ENCODE measurements at places on chromosomes 11 and 22. TPM values are rescaled to one million over a fixed set of nuclear protein-coding genes. Genes with fewer than 3 reads are reported as not detected.

Gene TREH
- total RNA-seq = not detected

Gene OR10A2
- not detected for total RNA-seq

DNA sequence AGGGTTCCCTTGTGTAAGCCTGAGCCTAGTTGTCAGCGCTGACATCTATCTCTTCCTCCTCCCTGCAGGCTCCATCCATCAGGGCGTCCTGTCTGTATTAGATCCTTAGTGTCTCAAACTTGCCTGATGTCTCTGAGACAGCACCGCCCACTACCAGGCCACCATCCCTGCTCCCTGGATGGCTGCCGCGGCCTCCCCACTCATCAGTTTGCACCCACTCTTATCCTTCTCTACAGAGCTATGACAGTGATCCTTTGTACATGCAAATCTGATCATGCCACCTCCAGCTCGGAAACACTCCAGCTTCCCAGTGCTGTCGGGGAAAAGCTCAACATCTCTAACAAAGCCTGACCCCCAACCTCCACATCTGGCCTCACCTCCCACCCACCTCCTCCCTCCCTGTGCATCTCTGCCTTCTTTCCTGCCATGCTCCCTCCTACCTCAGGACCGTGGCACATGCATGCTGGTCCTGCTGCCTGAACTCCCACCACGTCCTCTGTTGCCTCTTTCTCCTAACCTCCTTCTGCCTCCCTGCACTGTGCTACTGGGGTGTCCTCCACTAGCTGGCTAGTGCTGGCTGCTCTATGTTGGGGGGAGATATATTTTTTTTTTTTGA, 61.6 kb upstream of the EIF3D start:
- no peak for DNase-seq

- DNase-seq = no peak
Observed at GRCh38 chr22:35510481-35510934, 30.1 kb upstream of the RASD2 start.

DNA sequence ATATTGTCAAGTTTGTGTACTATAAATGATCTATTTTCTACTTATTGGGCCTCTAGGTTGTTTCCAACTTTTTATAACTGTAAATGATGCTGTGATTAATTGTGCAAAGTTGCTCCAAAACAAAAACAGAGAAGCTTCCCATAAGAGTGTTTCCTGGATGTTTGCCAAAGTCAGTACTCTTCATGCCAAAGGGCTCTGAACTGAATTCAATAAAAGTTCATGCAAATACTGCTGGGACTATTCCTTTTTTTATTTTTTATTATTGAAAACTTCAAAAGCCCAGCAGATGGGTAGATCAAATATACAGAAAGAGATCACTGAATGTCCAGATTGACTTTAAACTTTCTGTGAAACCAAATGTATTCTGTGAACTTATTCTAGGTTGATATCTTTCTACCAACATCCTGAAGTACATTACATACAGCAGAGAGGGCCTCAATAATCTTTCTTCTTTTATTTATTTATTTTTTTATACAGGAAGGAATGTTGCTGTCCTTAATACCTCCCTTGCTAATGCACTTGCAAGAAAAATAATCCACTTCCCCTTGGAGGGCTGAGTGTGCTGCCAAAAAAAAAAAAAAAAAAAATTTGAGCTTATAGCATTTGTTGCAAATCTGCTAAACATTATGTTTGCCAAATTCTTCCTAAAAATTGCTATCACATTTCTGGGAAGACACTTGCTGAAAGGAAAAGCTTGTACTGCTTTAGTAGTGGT, 53.0 kb downstream of the CTSC start:
- DNase-seq = no peak

- no peak for DNase-seq
Observed at GRCh38 chr11:91305402-91305801, 919.2 kb upstream of the FAT3 start.

- peak; percentile 75 for DNase-seq
Observed at GRCh38 chr22:30890686-30891442, 77.7 kb downstream of the MORC2 start.

- DNase-seq = no peak
Observed at GRCh38 chr11:13876423-13876822, 86.1 kb upstream of the SPON1 start.

DNA sequence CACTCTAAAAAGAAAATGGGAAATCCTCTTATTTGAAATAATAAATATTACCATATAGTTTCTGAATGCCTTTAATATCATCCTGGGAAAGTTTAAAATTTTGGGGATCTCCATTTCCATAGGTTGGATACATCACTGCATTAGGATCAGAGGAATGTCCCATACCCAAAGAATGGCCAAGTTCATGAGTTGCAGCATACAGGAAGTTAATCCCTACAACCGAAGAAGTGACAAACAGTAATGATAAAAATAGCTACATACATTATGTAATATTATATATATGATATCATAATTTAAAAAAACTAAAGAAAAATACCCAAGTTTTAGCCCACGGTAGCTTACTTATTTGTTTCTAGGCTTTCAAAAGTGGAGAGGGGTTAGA, 7.4 kb downstream of the MMP7 start:
- no peak for DNase-seq

DNA sequence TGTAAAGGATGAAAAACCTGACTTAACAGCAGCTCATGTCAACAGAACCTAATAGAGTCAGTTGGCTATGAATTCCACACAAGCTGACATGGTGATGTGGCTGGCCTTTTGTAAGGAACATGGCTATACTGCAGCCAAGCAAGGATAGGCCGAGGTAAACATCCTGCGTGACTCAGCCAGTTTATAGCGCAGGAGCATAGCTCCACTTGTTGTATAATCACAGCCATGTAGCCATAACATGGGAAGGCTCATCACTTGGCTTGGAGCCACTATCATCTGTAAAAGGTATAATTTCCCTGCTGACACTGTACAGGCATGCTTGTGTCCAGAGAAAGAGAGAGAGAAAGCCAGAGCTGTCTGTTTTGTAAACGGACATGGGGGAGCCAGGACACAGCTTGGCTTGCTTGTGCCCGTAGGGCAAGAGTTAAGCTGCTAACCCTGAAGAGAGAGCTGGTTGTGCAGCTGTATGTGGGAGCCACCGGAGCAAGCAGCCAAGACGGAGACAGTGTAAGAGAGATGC, 104.4 kb upstream of the PLET1 start:
- DNase-seq = no peak

DNA sequence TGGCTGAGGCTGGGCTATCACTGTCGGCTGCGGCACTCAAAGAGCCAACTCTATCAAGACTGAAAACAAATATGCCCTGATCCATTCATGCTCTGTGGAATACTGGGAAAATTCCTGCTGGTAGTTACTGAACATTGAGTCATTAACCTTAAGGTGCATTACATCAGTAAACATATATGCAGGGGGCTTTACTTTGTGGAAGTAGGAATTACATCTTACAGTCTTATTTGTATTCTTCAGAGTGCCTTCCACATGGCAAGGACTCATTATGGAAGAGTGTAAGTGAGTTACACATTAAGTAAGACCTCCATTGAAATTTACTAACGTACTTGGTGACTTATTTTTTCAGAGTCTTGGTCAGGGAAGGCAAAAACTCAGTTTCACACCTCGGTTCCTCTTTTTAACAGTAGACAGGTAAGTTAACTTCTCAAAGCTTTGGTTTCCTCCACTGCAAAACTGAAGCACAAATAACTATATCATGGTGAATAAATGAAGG, 4.5 kb downstream of the OR5B21 start:
- no peak for DNase-seq
